ENCODE measurements at places on chromosomes 6 and 20.

DNA sequence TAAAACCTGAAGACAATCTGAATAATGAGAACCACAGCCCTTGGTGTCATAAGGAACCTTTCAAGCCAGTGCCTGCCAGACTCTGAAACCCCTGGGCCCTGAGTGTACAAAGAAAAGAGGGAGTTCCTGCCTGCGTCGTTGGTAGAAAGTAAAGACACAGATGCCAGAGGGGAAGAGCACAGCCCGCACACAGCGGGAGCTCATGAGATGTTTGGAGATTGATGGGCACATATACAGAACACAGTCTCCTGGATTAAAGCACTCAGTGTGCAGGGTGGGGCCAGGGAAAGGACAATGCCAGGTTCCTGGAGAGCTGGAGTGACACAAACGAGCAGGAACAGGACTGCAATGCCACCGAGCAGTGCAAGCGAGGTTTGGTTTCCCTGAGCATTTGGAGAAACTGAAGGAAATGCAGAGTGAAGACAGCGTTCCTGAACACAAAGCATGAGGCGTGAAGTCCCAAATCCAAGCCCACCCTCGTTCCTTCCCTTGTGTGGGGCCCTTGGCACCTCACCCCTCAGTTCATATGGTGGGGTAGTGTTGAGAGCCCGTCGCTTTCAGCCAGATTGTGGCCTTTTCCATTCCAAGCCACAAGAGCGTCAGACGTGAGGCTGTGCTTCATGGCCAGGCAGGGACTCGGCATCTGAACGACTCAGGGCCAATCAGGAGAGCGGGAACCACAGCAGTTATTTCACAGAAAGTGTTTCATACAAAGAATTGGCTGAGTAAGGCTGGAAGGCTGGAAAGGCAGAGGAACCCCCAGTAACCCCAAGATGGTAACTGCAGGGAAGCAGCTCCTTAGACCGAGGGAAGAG, 41.0 kb upstream of the RPS6KA2 start:
- no peak for DNase-seq

DNA sequence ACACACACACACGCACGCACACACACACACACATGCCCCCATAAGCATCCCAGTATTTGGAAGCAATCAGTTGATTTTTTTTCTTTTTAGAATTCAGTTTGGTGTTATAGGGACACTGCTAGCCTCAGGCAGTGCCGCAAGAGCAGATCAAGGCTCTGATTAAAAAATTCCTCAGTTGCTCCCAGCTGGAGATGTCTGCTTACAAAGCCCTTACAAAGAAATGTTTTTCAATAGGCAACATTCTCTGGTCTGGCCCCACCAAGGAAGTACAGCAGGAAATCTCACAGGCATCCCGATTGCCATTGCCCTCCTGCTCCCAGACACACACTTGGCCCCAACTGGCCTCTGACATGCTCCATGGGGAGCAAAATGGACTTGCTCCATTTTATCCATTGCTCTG, 22.9 kb upstream of the CD83 start:
- DNase-seq, result no peak

GRCh38 chr6:8948733-8949132, 513.4 kb upstream of the SLC35B3 start:
- no peak for DNase-seq

GRCh38 chr20:36591854-36592641, 13.5 kb upstream of the RAB5IF start:
- DNase-seq, result peak; percentile 56

DNA sequence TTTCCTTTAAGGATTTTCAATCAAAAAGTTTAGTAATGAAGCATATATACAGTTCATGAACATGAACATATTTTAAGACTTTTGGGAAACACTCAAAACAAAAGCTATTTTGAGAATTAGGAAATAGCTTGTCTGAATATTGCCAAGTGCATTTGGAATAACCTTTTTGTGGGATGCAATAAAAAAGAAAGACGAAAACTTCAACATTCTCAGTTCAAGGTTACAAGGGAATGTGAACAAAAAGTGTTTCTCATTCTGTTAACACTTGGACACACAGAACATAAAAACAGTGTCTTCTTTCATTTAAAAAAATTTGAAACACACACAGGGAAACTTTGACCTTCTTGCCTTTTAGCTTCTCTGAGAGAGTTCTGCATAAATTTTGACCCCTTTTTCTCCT, 72.7 kb upstream of the TCF21 start:
- DNase-seq, result no peak

- DNase-seq, result no peak
Measured at GRCh38 chr20:34675993-34676641, 775 bp downstream of the PIGU start.

GRCh38 chr6:1724124-1724523, 114.4 kb downstream of the FOXC1 start:
- no peak for DNase-seq

- no peak for DNase-seq
Measured at GRCh38 chr6:102525336-102525735, 1131.8 kb downstream of the GRIK2 start.

DNA sequence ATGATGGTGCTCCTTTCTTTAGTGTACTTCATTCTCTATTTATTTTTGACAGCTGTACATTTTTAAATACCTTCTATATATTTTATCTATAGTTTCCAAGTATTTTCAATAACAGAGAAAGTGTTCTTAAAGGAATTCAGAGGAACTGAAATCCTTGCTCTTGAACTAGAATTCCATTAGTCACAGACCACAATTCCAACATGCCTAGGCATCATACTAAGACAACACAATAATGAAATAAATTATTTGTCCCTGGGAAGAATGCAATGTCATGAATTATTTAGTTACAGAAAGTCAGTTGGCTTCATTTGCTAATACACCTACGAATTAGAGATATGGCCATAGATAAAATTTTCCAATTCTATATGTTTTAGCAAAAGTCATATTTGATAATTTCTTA, 671.2 kb downstream of the EPHA7 start:
- no peak for DNase-seq

DNA sequence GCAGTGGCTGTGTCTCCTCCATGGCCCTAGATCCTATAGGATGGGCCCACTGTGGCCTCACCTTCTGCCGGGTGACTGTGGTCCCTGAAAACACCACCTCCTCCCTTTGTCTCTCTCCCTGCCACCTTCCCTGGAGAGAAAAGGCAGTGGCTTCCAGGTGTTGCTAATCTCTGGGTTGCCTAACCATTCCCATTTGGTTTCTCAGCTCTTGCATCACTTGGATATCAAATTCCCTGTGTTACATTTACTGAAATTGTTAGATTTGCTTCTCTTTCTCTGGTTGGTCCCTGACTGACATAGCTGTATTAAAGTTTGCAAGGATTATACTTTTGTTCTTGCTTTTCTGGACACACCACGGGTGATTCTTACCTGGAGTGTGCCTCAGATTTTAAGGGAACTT, 9.3 kb upstream of the ZFP64 start:
- no peak for DNase-seq

- DNase-seq, result no peak
Measured at GRCh38 chr20:57840066-57840465, 130.3 kb upstream of the PMEPA1 start.

DNA sequence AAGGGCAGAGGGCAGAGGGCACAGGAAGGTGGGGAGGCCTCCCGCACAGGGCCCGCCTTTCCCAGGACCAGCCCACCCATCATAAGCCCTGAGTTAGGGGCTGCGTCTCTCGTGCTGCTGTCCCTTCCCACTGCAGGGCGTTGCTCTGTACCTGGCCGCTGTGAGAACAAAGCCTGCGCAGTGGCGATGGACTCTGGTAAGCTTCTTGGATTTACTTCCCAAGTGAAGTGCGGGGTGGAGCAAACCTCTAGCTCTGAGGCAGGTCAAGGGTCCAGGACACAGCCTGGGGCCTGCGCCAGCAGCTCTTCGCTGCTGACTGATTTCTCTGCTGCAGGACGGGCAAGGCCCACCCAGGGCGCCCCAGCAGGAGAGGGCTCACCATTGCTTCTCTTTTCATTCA, 23.9 kb downstream of the INSM1 start:
- no peak for DNase-seq

DNA sequence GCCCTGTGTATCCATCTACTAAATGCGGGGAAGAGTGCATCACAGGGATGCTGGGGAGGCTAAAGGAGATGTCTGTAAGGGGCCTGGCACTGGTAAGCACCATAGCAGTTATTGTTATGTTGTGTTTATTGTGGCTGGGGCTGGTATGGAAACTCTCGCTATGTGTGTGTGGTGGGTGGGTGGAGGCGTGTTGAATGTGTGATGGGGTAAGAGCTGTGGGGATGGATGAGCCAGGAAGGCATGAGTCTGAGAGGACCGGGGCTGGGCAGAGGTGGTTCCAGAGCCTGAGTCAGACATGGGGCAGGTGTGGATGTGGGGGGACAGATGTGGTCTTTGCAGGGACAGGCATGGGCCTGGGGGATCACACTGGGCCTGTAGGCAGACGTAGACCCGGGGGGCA, 88.1 kb downstream of the GRM4 start:
- no peak for DNase-seq

- DNase-seq, result no peak
Measured at GRCh38 chr20:5780846-5781217, 30.6 kb downstream of the SHLD1 start.

DNA sequence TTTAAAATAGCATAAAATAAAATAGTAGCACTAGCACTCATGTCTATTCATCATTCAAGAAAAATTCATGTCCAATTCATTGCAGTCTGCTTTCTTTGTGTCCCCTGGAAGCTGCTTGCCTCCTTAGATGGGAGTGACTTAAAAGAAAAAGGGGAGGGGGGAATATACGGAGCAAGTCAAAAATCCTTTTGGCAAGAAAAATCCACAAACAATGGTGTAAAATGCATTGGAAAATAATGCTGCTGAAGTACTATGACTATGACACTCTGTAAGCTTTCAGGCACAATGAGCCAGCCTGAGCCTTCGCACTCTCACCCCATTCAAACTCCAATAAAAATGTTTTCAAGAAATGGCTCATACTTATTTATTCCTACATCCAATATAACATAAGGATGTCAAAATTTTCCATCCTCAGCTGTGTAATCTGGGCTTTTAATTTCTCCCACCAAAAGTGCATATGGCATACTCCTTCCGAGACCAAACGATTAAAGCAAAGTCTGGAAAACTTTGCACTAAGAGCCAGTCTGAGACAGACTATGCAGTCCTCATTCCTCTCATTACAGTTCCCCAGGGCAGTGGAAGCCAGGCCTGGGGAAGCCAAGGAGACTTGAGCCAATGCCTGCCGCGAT, 790 bp downstream of the NEDD9 start:
- no peak for DNase-seq

DNA sequence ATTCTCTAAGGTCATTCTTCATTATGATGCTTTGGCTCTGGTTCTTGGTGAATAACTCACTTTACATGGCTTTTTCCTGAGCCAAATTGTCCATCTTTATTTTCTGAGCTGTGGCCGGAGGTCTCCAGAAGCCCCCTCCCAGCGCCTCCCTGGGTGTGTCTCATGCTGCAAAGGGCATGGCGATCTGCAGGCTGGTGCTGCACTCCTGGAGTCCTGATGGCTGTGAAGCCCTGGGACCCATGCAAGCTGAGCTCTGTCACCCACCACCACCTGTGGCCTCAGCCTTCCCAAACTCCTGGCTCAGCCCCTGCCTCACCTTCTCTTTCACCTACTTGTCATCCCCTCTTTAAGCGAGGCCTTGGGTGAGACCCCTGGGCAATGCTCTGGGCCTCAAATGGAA, 96.9 kb downstream of the CEBPB start:
- DNase-seq, result no peak
